ENCODE measurements at places on chromosomes 1 and 21. TPM values are rescaled to one million over a fixed set of nuclear protein-coding genes. Genes with fewer than 3 reads are reported as not detected.

DNA sequence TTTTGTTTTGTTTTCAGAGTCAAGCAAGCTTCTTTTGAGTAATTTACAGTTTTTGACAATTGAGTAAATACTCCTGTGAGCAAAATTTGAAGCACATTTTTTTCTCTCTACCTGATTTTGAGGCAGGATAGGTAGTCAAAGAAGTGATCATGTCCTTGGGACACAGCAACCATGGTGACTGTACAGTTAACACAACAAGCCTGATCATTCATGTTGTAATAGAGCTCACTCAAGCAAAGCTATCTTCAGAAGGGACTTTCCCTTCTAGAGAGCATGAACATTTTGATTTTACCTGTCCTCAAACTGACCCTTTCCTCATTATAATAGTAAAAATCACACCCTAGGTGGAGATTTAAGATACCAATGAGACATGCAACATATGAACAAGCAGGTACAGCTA lies 126.5 kb upstream of the KCNK1 start:
- no peak for DNase-seq

DNA sequence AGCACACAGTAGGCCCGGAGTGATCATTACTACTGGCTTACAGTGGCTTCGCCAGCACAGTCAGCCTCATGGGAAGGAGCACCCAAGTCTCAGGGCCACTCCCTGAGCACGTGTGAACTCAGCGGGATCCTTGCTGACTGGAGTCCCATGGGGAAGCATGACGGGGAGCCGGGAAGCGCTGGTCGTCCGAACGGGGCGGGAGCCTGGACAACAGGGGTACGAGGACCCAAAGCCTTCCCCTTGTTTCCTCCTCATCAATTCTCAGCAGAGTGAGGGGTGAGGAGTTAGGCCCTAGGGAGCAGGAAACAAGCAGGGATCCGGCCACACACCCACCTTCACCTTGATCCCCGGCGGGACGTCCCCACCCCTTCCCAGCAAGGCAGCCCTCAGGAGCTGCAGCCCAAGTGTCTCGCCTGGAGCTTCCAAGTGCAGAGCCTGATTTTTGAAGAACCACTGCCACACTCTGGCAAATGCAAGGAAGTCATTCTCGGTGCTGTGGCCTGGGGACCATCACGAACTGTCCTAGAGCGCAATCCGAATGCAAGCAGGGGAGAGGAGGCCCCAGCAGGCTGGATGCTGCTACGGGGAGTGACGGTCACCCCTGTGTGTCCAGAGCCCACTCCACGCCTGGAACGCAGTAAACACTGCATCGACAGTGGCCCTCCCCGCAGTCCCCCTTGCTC lies 35.5 kb downstream of the TOMM20 start:
- peak; percentile 85 for DNase-seq

Gene C1orf116
- not detected for total RNA-seq

- DNase-seq: no peak
Observed at GRCh38 chr1:96259399-96259798, 462.2 kb upstream of the PTBP2 start.

Gene HPCAL4
- not detected for total RNA-seq

DNA sequence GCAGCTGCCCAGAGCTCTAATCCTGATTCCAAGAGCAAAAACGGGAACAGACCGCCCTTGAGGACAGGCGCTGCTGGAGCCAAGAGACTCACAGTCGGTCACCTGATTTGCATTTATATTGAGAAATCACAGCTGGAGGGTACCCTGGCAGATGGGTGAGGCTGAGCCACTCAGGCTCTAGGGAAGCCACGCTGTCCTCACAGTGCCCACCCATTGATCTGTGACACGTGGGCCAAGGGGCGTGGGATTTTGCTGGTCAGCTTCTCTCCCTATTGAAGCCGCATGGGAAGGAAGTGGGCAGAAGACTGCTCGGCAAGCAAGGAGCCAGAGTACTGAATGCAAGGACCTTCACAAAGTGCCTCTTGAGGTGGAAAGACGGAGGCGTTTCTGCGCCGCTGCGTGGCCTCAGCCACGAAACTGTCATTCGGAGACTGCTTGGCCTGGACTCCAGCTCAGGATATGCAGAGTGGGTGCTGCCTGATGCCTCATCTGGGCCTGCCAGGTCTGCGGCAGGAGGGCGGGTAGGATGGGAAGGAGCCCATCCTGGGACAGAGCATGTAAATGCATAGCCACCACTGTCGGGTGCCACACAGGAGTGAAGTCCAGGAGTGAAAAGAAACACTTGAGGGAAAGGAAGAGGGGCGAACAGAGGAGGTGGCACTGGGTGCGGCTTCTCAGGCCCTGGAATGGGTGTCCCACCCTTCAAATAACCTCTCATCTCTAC lies 139.8 kb downstream of the PGBD5 start:
- DNase-seq: peak; percentile 73

DNA sequence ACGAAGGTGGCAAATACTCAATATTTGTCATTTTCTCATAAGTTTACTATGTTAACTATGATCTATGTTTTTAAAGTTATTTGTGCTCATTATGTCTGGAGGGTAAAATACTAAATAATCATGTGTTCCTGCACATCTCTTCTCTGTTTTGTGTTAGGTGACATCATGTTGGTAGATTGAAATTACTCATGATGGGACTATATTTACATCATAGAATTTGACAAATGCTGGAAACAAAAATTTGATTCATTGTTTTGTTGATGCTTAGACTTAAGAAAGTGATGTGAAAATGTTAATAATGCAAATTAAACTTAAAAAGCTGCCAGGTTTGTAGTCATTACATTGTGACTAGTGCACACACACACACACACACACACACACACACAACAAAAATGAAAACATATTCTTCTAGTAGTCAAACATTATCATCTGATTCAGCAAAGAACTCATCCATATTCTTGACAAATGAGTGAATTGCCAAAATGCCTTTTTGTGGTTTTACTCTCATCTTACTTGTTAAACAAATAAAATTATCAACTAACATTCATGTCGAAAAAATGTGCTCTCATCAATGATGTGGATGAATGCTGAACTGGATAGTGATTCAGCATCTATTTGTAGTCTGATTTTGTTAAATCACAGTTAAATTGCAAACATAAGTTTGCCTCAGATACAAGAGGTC lies 870.7 kb downstream of the BRINP3 start:
- DNase-seq: no peak

- no peak for DNase-seq
Observed at GRCh38 chr1:115088871-115089419, 358 bp downstream of the TSPAN2 start.

Gene TMEM125
- total RNA-seq: 0.29 TPM

- DNase-seq: no peak
Observed at GRCh38 chr1:30450148-30450817, 273.1 kb downstream of the MATN1 start.

Gene TNFRSF14
- 63.6 TPM for total RNA-seq

DNA sequence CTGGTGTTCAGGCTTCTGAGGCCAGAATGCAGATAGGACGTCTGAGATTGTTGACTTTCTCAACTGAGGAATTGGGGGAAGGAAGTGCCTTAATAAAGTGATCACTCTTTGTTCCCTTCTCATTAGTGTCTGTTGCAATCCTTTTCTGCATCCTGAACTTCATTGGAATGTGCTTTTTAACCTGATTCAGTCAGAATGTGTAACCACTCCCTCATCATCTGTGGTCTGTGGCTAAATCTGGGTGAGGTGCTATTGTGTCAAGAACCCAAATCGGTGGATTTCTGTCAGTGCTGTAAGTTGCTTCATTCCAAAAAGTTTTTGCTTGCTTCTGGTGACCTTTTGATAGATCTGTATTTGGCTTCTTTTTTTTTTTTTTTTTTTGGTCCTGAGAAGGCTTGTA lies 38.2 kb downstream of the ARID1A start:
- DNase-seq: no peak

DNA sequence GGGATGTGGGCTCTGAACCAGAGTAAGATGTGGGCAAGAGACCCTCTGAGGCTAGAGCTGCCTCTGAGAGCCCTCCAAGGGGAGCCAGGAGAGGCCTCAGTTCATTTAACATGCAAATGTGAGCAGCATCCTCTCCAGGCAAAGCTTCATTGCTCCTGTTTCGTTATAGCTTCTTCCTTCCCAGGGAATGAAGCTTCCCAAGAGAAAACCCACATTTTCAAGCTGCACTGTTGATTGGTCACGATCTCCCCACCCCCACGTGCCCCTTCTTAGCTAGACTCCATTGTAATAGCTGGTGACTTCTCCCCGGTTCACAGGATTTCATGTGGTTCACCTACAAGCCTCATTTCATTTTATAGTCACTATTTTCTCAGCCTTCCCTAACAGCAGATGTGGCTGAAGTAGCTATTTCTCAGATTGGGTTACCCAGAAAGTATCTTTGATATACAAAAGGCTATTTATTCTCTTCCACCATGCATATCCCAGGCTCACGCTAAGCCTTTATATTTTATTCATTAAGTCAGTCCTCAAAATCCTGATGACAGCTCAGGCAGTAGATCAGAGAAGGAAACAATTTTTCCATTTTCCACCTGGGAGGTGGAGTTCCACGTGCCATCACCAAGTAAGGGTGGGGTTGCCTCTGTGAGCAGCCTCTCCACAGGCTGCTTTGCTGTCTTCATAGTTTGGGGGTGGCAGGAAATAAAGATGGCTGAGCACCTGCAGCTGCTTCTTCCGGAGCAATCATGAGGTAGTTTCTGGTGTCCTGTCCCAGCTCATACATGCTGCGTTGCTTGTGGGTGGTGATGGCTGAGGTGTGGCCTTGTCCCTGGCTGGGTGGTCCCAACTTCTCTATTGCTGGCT lies 178.3 kb upstream of the RAB4A start:
- DNase-seq: no peak

GRCh38 chr1:150271291-150271959 lies 1.2 kb upstream of the C1orf54 start:
- no peak for DNase-seq

Gene MCOLN2
- 0.32 TPM for total RNA-seq

DNA sequence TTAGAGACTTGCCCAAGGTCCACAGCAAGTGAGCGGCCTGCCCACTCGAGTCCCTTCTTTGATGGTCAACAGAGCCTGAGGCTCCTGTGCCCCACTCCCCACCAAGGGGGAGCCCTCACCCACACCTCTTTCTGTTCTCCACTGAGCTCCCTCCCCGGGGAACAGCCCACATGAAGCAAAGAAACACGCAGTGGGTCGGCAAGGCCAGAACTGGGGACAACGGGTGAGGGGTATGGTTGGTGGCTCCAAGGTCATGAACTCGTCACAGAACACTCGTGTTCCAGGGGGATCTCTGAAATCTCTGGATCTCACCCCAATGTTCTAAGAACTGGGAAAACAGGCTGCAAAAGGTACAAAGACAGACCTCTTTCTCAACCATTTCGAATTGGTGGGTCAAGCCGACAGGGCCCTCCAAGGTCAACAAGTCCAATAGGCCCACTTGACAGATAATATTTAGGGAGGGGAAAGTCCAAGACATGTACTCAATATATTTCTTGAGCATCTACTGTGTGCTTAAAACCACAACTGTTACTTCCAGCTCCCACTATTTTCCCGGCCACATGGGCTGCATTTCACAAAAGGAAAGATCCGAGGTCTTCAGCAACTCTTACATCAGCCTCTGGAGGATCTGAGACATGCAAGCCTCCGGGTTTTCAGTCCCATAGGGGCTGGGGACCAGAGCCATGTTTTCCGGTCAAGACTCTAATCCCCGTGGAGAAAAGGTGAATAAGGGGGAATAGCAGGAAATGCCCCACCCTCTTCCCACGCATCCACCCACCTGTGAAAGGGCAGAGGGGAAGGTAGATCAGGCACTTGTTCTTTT lies 1.1 kb upstream of the RAP1GAP start:
- DNase-seq: peak; percentile 58

- no peak for DNase-seq
Observed at GRCh38 chr1:229640455-229640854, 14.4 kb downstream of the URB2 start.

DNA sequence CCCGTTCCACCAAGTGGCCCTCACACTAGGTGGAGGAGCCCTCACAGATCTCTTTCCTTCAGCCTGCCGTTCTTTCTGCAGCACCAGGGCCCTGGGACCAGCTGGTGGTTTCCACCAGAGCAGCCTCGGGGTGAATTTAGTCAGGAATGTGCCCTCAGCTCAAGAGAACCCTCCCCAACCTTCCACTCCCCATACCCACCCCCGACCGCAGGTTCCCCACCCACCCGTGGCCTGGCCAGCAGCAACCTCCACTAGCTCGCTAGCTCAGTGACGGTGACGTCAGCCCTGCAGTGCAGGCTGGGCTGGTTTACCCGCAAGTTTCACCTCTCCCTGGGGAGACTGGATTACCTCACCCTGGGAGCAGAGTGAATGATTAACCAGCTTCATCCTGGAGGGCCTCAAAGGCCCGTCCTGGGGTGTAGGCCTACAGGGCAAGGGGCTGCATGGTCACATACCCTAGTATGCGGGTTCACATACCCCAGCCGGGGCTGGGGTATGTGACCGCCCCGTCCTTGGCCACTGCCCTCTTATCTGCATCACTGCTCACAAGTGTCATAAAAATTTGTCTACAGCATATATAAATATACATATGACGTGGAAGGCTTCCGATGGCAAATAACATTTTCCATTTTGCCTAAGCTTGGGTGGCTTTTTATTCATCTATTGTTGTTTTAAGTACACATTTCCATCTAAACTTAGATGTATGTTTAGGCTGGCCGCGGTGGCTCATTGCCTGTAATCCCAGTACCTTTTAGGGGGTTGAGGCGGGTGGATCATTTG lies 24.5 kb downstream of the ELF3 start:
- DNase-seq: peak; percentile 94

DNA sequence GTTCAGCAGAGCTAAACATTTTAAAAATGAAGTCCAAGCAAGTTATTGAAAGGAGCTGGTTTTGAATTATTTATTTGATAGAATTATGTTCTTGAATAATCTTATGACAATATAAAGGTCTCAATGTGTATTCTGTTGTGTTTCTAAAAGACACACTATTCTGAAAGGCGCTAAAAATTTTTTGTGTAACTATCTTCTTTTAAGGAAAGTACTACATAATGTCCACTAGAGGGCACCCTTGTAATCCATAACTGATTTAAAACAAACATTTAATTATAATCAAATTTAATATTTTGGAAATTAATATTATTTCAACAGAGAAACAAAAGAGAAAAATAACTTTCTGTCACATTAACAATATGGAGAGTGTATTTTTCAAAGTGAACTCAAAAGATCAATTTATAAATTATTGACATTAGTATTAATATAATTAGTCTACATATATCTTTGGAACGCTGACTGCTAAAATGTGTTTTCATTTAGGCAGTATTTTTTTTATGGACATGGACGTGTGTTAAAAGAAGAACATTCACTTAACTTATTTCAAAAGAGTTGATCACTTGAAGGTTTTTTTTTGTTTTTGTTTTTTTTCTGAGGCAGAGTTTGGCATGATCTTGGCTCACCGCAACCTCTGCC lies 248.4 kb downstream of the DENND1B start:
- DNase-seq: no peak

All from posterior vena cava (tissue), 2 donors.